ENCODE measurements at places on chromosomes 6 and 20.

GRCh38 chr6:33433544-33434191 is 13.8 kb downstream of the SYNGAP1 start:
- DNase-seq = no peak

GRCh38 chr6:41966961-41967311 is 25.3 kb upstream of the CCND3 start:
- DNase-seq = no peak

- DNase-seq = no peak
Measured at GRCh38 chr6:65938000-65938399, 231.0 kb upstream of the EYS start.

DNA sequence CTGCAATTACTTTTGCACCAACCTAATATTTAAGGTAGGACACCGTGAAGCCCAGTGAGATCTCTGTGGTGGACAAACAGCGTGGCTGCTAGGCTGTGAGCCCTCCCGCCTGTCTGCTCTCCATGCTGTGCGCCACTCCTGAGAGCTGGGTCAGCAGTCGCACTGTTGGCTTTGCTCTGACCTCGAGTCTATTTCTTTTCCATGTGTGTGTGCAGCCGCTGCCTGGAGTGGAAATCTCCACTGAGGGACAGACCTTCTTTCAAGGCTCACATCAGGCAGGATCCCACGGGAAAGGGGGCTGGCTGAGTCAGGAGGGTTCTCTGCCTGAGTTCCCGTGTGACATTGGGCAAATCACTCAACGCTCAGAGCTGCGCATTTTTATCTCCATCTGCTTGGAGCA is 27.1 kb downstream of the RIPOR3 start:
- no peak for DNase-seq

DNA sequence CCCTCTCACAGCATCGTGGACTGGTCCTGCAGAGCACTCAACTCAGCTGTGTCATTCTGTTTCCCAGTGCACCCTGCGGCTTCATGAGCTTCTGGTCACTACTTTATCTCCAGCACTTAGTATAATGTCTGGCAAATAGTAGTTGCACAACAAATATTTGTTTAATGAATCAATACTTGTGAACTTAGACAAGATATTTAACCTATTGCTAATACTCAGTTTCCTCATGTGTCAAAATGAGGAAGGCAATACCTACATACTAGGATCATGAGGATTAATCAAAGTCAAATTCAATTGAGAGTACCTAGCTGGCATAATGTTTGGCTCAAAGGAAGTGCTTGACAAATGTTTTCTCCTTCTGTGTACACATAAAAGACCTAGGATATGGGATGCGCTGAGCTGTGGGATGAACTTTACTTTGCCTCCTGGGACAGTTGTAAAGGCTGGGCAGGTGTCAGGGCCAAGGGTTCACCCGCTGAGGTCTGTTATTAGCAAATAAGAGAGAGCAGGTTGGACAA is 86.3 kb downstream of the FNDC1 start:
- no peak for DNase-seq

DNA sequence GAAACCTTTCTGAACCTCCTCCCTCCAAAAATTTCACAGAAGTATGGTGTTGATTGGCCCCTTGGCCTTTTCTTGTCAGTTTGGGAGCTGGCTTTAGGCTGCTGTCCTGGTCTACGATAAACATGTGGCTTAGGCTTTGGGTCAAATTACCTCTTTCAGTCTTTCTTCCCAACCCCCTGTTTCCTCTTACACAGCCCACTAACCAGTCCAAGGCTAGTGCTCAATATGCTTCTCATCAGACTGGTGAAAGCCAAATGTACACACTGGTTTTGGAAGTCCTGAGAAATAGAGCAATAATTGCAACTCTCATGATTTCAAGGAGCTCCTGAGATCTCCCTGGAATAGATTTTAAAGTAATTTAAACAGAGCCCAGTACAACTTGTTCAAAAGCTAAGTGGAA is 933.7 kb upstream of the GJE1 start:
- DNase-seq = no peak

- DNase-seq = no peak
Measured at GRCh38 chr6:16031278-16031981, 97.5 kb upstream of the MYLIP start.

- DNase-seq = no peak
Measured at GRCh38 chr6:12873691-12874090, 157.1 kb downstream of the PHACTR1 start.

DNA sequence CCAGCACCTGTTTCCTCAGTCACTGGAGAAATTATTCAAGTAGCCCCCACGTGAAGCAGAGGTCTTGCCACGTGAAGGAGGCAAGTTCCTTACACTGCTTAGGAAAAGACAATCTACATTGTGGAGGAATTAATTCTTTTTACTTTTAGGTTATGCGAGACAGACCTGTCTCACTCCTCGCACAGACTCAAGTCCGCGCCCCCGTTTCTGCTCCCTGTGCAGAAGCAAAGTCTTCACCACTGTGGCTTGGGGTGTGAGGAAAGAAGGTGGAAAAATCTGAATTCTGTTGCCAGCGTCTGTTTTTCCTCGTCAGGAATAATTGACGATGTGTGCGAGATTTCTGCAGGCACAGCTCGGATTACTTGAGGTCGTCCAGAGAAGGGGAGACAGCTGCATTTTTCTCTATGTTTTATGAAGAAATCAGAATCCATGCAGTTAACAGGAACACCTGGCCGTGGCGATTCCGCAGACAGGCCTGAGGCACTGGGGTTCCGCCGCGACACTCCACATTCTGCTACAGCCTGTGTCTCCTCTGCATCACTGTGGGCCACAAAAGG is 185.1 kb downstream of the SMOC2 start:
- no peak for DNase-seq

GRCh38 chr20:64109831-64110391 is 2.5 kb upstream of the NPBWR2 start:
- no peak for DNase-seq

GRCh38 chr6:113690281-113691259 is 166.6 kb upstream of the MARCKS start:
- DNase-seq = no peak

DNA sequence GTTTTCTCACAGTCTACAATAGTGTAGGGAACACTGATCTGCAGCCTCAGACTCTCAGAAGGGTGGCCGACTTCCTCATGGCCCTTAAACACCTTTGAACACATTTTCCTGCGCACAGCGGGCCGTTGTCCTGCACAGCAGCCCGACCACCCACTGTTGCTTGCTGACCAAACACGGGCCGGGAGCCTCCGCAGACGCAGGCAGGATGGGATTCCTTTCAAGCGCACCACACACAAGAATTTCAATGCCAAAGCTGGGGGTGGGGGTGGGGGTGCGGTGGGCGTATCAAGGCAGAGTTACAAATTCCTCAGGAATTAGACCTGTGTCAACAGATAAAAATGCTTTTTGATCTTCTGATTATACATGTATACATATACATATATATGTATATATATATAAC is 74.5 kb downstream of the HUS1B start:
- DNase-seq = no peak

- no peak for DNase-seq
Measured at GRCh38 chr20:17295151-17295726, 68.4 kb downstream of the PCSK2 start.

GRCh38 chr20:32510601-32511357 is 74.4 kb downstream of the NOL4L start:
- DNase-seq = no peak

- no peak for DNase-seq
Measured at GRCh38 chr6:157641837-157642236, 181.2 kb upstream of the SNX9 start.

- DNase-seq = no peak
Measured at GRCh38 chr6:54043360-54043759, 67.9 kb upstream of the MLIP start.

- no peak for DNase-seq
Measured at GRCh38 chr6:117137711-117138110, 127.6 kb upstream of the VGLL2 start.

Data from GDM1 (cell line).